AG20443 (cell line): ENCODE measurements at places on chromosomes 16 and 17.

- DNase-seq = no peak
Measured at GRCh38 chr16:53955221-53955875, 251.4 kb downstream of the FTO start.

DNA sequence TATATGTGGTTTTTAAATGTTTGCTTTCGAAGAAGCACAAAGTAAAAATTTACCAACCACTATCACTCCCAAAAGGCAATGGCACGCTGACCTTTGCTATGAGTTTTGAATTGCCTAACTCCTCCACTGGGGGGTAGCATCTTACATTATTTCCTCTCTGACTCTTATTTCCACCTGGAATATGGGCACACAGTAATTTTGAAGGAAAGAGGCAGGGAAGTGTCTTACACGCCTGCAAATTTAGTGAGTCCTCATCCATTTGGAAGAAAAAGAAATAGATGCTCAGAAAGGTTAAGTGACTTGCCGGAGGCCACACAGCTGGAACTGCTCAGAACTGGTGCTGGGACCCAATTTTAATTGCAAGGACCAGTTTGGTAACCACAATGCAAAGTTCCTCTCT lies 29.9 kb upstream of the IRX6 start:
- DNase-seq = no peak

DNA sequence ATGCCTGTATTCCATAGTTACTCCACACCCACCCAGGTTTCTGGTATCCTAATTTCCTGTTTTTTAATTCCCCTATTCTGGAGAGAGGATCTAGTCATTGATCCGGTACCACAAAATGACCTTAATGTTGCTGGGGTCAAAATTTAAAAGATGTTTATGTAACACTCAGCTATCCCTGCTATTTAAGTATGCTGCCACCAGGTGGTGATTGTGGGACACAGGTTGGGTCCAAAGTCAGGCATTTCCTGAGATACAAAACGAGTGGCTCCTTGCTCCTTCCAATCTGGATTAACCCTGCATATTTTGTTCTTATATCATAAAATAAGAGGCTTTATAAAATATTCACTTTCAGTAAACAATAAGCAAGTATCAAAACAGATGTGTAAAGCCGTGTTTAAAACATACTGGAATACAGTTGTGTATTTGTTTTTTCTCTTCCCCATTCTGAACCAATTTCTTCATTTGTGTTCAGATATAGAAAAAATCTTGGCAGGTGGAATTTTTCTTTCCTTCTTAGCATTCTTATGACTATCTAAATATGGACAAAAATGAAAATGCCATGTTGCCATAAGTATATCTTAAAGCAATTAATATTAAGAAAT lies 16.3 kb downstream of the HS3ST4 start:
- DNase-seq = no peak

DNA sequence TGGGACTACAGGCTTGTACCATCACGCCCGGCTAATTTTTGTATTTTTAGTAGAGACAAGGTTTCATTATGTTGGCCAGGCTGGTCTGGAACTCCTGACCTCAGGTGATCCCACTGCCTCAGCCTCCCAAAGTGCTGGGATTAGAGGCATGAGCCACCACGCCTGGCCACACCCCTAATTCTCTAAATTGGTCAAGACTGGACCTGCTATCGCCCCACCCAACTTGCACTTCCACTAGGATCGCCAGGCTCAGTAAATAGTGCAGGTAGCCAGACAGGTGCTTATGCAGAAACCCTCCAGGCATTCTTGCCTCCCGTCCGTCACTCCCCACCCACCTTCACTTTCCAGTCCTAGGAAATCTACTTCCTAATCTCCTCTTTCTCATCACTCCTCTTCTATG lies 481.4 kb upstream of the EEF2KMT start:
- no peak for DNase-seq

- no peak for DNase-seq
Measured at GRCh38 chr17:21711182-21711581, 18.9 kb downstream of the KCNJ18 start.

DNA sequence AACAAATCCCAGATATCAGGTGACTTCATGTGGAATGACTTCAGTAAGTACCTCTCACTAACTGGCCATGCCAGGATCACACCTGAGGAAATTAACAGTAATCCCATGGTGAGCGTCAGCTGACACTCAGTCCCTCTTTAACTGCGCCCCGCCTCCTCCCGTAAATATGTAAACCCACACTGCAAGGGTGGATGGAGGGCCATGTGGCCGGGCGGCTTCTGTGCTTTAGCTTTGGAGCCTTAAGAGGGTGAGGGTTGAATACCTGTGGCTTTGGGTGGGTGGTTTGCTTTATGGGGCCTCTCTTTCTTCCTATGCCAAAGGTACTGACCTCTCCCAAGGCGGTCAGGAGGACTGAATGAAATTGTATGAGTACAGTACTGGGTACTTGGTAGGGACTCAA lies 141.7 kb downstream of the MRM1 start:
- DNase-seq = no peak

GRCh38 chr17:82282239-82283207 lies 9.0 kb upstream of the CSNK1D start:
- DNase-seq = no peak
